Prostate gland (tissue), 2 donors: ENCODE measurements at places on chromosomes 13 and 19.

DNA sequence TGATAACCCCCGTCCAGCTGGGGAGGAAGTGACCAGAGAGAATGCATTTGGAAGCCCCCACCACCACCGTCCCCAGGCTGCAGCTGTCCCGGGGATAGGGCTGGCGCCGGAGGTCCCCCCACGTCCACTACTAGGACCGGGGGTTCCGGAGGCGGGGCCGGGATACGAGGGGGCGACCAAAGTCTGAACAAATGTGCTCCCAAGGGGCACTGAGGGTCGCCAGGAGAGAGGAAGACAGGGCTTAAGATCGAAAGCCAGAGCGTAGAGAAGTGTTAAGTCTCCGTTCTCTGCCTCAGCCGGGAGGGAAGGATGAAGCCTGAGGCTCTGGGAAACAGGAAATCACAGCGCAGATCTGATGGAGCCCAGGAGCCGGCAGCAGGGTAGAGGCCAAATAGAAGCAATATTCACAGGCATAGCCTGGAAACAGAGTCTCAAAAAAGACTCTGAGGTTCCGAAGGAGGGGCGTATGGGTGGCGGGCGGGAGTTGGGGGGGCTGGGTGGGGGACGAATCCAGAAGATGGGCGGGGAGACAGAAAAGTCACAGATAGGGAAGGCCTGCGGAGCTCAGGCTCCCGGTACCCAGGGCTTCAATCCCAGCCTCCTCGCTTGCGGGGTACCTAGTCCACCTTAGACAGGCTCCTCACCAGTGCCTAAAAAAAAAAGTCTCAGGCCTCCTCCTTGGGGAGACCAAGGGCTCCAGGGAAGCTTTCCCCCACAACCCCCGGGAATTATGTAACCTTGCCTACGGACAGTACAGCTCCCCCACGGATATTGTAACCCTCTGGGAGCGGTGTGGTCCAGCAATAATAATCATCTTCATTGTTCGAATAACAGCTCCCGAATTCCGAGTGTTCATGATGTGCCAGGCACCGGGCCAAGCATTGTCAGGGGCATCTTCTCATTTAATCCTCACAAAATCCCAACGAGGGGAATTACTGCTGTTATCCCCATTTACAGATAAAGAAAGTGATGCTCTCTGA lies 1.1 kb upstream of the ERF start:
- no peak for DNase-seq

GRCh38 chr13:51004111-51004865 lies 94.7 kb downstream of the RNASEH2B start:
- DNase-seq, result no peak

DNA sequence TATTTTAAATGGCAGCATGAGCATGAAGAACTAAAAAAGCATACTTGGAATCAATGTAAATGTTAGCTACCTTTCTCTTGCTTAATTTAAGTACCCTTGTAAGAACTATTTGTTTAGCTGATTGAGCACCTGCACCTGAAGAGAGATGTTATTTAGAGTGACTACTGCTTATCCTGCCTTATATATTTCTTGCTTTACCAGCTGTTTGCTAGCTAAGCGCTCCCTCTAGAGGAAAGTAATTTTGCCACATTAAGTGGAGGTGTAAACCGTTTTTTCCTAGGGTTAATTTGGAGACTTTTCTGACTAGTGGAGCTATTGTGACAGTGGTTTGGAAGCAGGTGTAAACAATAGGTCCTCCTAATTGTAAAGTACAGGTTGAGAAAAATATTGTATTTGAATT lies 19.4 kb upstream of the PSG2 start:
- no peak for DNase-seq

DNA sequence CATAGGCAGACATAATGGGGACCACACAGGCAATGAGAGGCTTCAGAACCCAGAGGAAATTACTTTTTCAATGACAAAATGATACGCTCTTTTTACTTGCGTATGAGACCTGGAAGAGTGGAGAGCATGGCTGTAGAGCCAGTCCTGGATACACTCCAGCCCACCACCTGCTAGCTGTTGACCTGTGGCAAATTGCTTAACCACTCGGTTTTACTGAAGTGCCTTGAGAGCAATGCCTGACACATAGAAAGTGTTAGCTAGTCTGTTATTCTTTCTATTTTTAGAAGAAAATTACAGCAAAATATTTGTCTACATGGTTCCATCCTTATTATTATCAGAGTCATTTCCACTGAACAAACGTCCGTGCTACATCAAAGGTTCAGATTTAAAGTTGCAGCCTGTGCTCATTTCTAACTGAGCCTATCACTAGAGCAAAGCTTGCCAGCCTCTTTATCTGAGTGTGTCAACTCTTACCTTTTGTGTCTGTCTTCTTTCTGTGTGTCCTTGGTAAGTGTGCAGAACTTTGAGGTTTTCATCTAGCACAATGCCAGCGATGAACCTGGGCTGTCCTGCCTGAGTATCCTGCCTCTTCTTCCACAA lies 9.6 kb upstream of the GPR183 start:
- DNase-seq, result no peak

- DNase-seq, result no peak
Measured at GRCh38 chr13:113843864-113844556, 19.9 kb downstream of the GAS6 start.

- no peak for DNase-seq
Measured at GRCh38 chr13:50033725-50034124, 18.5 kb downstream of the KCNRG start.

GRCh38 chr19:9040131-9040530 lies 29.9 kb upstream of the MUC16 start:
- no peak for DNase-seq

DNA sequence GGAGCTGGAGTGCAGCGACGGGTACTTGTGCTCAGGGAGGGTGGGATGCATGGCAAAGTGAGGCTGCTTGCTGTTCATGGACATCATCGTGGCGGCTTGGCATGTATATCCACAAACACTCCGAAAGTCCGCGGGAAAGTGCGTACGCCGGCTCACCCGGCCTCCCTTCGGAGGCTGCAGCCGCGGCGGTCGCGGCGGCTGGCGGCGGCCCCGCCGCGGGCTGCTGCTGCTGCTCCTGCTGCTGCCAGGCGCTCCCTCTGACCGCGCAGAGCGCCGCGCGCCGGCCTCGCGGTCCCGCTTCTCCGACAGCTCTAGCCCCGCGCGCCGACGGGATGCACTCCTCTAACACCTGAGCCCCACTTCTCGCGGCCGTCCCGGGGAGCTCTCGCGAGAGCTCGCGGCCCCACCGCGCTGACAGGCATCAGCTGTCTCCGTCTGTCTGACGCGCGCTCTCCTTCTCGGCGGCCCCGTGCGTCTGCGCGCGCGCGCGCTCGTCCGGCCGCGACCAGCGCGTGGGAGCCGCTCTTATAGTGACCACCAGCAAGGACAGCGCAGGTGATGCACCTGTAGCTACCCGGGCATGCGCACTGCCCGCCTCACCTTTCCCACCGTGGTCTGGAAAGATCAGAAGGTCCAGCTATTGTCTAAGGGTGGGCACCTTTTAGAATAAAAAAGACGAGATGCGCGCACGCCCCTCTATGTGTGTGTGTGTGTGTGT lies at the start of gene POU4F1:
Gene POU4F1, minus strand, starts transcription at position 313 of the 718 bp plus-strand sequence. Its CDS starts 226 bp downstream, at position 87.
- no peak for DNase-seq

DNA sequence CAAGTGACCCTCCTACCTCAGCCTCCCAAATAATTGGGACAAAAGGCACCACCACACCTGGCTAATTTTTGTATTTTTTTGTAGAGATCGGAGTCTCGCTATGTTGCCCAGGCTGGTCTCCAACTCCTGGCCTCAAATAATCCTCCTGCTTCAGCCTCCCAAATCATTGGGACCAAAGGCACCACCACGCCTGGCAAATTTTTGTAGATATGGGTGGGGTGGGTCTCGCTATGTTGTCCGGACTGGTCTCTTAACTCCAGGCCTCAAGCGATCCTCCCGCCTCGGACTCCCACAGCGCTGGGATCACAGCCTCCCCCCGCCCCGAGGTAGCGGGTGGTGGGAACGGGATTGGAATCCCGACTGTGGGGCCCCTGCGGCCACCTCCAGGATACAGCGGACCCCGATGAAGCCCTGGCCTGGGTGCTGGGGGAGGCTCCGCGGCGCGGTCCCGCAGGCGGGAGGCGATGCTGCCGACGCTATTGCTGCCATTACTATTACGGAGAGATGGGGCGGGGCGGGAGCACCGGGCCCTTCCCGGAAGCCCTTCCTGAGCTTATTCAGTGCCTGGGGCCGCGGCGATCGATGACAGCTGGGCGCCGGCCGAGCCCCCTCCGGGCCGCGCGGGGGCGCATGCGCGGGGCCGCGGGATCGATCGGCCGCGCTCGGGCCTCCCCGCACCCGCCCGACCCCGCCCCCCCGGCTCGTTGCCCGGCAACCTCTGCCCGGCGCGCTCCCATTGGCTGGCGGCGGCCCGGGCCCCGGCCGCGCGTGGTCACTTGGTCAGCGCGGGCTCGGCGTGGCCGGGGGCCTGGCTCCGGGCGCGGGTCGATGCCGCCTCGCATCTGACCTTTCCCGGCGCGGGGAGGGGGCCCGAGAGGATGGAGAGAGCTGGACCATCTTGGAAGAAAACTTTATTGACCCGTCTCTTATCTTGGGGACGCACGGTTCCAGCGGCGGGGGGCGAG lies 27.9 kb upstream of the ONECUT3 start:
- no peak for DNase-seq

DNA sequence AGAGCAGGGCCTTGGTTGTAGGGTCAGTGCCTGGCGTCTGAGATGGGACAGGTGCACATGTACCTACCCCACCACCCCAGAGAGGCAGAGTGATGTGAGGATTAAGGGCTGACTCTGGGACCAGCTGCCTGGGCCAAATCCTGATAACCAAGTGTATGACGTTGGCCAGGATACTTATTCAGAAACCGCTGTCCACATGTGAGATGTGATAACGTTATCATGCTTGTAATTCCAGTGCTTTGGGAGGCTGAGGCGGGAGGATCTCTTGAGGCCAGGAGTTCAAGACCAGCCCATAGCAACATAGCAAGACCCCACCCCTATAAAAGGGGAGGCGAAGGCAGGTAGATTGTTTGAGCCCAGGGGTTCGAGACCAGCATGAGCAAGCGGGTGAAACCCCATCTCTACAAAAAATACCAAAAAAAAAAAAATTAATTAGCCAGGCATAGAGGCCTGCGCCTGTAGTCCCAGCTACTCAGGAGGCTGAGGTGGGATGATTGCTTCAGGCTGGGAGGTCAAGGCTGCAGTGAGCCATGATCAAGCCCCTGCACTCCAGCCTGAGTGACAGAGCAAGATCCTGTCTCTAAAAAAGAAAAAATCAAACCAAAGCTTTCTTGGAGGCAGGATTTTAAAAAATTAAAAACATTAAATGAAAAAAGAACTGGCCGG lies 10.0 kb downstream of the ADGRE5 start:
- no peak for DNase-seq

DNA sequence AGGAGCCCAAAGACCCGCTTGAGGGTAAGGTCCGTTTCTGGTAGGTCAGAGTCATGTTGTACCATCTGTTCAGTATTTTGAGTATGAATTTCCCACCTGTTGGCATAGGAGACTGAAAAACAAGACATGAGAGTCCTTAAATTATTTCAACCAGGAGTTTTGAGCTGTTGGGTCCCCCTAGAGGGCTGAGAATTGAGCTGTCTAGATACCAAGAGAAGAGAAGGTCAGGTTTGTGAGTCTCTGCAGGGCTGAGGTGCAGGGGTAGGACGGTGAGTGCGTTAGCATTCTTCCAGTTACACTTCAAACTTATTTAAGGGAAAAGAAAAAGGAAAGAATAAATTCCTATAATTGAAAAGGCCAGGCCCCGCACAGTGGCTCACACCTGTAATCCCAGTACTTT lies 5.0 kb downstream of the CBLC start:
- no peak for DNase-seq

DNA sequence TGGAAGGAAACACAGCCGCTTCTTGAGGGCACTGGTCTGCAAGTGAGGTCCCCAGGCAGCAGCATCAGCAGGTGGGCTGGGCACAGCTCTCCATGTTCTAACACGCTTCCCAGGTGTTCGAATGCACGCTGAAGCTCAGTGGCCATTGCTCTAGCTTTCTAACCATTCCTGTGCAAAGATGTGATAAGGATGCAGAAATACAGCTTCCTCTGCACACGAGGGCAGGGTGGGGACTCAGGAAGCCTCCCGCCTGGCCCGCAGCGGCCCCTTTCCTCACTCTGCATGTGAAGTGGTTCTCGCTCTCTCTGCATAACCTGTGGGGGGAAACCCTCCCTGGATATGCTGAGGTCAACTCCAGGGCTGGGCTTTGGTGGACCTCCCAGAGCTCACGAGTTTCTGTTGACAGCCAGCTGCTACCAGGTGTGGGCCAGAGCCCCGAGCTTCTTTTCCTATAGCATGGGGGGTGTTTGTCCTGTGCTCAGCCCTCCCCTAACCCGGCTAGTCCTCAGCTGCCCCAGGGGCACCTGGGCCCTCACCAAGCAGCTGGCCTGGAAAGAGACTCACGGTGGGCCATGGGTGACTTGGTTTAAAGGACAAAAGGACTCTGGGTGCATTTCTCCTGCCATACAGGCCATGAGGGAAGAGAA lies 168.2 kb downstream of the TEX29 start:
- DNase-seq, result no peak

DNA sequence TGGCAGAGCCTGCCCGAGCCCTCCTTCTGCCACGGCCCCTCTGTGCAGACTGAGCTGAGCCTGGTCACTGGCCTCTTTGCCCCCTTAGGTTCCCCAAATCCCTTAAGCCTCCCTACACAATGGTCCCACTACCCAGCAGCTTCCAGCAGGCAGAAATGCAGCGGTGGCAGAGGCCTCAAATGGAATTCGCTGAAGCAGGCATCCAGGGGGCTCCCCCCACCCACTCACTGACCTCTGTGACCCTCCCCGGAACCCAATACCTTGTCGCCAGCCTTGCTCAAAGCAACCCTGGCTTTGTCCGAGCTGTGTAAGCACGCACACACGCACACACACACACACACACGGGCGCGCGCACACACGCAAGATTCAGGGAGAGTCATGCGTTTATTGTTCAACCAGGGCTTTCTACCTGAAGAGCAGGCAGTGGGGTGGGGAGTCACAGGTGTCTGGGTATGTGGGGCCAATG lies at the start of gene LIM2:
Gene LIM2, minus strand, starts transcription at position 51 of the 466 bp plus-strand sequence. CDS start 531 bp downstream, outside the sequence.
- no peak for DNase-seq

DNA sequence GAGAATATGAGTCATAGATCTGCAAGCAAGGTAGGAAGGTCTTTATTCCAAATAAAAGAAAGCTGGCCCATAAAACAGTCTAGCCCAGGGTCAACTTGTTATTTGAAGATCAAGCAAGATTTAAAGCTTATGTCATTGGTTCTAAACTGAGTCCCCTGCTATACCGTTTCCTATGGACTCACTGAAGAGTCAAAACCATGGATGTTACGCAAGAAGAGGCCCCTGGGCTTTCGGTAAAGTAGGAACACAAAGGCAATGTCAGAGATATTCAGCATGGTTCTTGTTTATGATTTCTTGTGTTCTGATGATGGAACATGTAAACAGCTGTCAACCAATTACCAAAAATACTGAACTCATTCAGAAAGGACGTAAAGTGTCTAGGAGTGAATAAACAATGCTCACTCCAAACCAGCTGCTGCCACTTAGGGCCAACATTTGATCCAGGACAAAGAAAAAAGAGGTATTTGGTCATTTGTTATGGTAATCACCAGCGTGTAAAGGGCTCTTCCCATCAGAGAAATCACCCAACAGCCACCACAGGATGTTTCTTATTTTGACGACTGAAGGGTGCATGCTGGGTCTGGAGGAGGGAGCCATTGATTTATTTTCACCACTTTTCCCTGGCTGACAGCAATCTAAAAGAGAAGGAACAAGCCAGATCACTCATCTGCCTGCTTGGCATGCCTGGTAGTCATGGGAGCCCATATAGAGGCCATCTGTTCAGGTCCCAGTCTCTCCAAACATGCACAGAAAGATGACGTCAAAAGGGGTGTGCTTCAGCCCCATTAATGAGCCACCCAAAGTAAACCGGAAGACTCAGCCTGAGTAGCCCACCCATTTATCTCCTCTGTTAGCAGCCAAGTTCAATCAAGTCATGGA lies 68.3 kb downstream of the FGF14 start:
- no peak for DNase-seq
